Osteoblast (primary cell): ENCODE measurements at places on chromosomes 2 and 18. TPM values are rescaled to one million over a fixed set of nuclear protein-coding genes. Genes with fewer than 3 reads are reported as not detected.

PRKAG3 gene
- under 0.01 and 0.29 TPM in 2 replicates for total RNA-seq

DNA sequence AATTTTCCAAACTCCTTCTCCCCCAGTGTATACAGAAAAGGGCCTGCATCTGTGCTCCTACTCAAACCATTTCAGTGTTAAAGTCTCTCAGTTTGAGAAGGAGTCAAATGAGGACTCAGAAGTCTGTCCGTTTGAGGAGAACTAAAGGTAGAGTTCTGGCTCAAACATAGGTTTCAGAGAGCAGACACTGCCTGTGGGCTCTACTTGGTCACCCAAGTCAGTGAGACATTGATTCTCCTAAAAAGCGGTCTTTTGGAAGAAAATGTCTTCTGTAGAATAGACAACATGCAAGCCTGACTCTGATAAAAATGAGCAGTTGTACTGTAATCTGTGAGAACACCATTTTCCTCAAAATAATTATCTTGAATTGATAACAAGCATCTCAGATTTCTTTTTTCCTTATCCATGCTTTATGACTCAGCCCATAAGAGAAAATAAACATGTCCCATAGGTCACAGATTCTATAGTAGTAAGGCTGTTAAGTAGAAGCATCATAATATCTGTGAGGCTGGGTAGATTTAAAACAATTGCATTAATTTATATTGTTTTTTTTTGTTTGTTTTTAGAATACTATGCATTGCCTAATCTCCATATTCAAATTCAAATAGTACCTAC lies 82.8 kb downstream of the ASXL3 start:
- no peak for DNase-seq

DNA sequence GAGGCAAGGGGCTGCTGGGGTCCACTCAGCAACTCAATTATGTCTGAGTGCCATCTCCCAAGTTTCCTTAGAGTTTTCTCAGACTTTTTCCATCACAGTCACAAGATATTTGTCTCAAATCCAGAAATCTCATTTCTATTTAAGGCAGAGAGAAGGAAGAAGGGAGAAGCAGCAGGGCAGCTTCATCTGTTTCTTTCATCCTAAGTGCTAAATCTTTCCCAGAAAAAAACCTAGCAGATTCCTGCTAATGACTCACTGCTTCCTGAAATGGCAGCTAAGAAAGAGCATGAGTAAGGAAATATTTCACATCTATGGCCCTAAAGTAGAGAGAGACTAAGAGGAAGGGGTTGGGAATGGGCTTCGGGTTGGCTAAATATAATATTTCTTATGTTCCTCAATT lies 88.0 kb downstream of the KYNU start:
- peak; percentile 36 for DNase-seq

COL4A4 gene
- under 0.01 and 0.36 TPM in 2 replicates for total RNA-seq
